ENCODE measurements at places on chromosomes 3 and 15.

DNA sequence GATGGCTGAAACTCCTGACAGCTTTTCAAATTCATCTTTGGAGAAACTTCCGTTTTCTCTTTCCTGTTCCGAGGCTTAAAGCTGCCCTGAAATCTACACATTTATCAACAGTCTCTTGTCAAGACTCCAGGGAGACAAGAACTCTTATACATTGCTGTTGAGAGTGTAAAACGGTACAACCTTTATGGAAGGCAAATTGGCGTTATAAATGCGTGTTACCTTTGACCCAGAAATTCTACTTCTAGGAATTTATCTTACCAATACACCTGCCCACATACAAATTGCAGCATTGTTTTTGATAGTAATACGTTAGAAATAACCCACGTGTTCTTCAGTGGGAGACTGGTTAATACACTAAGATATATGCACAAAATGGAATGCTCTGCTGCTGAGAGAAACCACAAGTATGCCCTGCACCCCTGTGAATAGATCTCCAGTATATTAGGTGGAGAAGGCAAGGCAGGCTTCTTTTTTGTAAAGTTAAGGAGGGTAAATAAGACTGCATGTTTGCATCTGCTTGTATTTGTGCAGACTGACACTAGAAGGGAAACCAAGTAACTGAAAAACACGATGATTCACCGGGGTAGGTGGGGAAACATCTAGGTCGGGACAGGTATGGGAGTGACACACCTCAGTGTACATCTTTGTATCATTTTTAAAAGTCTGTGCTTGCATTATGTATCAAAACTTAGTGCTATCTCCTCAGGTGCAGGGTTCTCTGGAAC is 97.5 kb downstream of the IGF1R start:
- no peak for DNase-seq

GRCh38 chr15:38053205-38053604 is 118.8 kb downstream of the TMCO5A start:
- no peak for DNase-seq

DNA sequence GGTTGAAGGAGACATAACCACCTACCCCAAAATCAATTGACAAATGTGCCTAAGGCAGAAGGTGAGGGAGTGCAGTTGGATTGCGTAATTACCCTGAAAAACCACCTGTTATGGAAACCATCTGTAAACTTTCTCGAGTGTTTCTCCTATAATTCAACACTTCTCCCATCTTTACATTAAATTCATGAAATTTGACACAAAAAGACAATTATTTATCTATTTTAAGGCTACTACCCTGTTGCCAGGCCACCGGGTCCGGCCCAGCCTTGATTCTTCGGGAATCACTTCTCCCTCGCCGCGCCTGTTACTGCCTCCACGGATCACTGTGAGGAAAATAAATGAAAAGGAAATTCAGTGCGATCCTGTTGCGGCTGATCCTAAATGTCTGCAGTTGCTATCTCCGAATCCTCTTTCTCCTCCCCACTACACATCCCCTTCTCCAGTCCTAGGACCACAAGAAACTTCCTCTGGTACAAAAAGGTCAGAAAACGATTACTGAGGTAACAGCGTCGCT is 646 bp downstream of the IQCB1 start:
- peak; percentile 35 for DNase-seq

DNA sequence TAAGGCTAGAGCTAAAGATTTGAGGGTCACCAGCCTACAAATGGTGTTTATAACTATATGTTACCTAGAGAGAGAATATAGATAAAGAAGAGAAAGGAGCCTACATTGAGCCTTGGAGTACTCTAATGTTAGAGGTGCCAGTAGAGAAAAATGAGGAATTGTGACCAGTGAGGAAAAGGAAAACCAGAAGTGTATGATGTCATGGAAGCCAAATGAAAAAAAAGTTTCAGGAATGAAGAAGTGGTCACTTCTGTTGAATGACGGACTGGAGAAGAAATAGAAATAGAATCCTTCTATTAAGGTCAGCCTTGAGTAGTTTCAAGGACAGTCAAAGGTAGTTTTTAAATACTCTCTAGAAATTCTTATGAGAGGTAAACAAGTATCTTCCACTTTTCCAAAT is 51.2 kb upstream of the MLF1 start:
- no peak for DNase-seq

DNA sequence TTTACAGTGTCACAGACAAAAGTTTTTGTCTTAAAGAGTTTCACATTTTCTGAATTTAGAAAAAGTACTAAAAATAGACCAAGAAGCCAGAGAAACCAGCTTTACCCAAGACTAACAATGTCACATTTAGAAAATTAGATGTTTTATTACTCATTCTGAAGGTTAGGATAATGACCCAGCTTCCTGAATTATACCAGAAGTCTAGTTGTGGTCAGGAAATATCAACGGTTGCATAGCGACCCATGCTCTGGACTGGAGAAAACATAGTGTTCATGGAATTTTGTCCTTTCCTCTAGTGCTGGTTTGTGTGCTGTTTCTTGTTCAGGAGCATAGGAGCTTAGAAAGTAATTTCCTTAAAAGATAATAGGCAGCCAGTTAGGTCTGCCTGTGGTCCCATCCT is 59.0 kb downstream of the DPPA2 start:
- DNase-seq: peak; percentile 8

- DNase-seq: no peak
These were observed 242.0 kb upstream of the MRPL3 start for GRCh38 chr3:131744765-131745164.

DNA sequence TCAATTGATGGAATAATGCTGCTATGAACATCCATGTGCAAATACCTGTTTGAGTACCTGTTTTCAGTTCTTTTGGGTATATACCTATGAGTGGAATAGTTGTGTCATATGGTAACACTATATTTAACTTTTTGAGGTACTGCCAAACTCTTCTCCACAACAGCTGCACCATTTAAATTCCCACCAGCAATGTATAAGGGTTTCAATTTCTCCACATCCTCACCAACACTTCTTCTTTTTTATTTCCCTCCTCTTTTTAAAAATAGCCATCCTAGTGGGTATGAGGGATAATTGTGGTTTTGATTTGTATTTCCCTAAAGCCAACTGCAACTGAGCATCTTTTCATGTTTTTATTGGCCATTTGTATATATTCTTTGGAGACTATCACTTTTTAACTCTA is 31.3 kb upstream of the ARHGEF3 start:
- no peak for DNase-seq

DNA sequence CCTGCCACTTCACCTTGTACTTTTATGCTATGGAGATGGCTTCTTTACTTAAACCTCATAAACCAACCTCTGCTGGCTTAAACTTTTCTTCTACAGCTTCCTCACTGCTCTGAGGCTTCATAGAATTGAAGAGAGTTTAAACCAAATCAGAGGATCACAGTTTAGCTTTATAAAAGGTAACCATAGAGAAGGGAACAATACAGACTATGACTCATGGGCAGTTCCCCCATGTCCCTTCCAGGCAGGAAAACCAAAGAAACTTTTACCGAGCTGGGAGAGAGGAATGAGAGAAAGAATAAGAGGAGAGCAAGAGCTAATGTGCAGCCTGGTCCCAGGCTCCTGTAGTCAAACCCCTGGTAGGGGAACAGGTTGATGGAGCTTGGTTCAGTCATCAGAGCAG is 53.9 kb upstream of the NEDD4 start:
- no peak for DNase-seq

GRCh38 chr3:35664460-35664919 is 25.2 kb downstream of the ARPP21 start:
- DNase-seq: peak; percentile 1

GRCh38 chr3:40915346-40915865 is 283.9 kb upstream of the CTNNB1 start:
- DNase-seq: no peak

- DNase-seq: no peak
These were observed 158.8 kb downstream of the SMAD6 start for GRCh38 chr15:66860844-66861243.

- no peak for DNase-seq
These were observed 16.8 kb downstream of the LPP start for GRCh38 chr3:188170461-188171459.

- DNase-seq: no peak
These were observed 898.8 kb downstream of the NTRK3 start for GRCh38 chr15:87357637-87358313.

- DNase-seq: no peak
These were observed 31.3 kb upstream of the BLM start for GRCh38 chr15:90685591-90686434.

DNA sequence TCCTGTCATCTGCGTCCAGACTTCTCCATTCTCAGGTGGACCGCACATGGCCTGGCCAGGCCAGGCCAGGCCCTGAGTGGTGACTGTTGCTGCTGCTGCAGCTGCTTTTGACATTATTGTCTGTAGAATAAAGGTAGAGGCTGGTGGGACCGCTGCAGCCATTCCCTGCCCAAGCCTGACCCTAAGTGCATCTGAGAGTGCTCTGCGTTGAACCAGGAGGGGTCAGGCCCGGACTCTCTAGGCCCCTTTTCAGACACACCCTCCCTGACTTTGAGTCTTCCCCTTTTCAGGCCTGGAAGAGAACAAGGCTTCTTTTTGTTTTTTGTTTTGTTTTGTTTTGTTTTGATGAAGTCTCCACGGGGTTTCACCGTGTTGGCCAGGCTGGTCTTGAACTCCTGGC is 54.6 kb upstream of the FLNB start:
- no peak for DNase-seq

- DNase-seq: no peak
These were observed 414.0 kb upstream of the ZNF717 start for GRCh38 chr3:76199382-76199781.

GRCh38 chr3:39631136-39631535 is 163.7 kb downstream of the MOBP start:
- DNase-seq: peak; percentile 6

GRCh38 chr3:142213298-142213697 is 12.1 kb downstream of the GK5 start:
- no peak for DNase-seq

DNA sequence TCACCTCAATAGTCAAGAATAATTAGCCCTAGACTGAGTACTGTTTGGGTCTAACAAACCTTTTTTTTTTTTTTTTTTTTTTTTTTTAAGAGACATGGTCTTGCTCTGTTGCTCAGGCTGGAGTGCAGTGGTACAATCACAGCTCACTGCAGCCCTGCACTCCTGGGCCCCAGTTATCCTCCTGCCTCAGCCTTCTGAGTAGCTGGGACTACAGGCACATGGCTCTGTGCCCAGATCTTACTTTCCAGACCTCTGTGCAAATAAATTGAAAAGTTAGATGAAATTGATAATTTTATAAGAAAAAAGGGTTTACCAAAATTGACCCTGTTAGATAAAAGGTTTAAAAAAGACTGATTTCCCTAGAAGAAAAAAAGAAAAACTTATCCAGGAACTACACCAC is 79.0 kb downstream of the NR2E3 start:
- DNase-seq: no peak

- no peak for DNase-seq
These were observed 62.3 kb downstream of the FMN1 start for GRCh38 chr15:33132233-33132580.

DNA sequence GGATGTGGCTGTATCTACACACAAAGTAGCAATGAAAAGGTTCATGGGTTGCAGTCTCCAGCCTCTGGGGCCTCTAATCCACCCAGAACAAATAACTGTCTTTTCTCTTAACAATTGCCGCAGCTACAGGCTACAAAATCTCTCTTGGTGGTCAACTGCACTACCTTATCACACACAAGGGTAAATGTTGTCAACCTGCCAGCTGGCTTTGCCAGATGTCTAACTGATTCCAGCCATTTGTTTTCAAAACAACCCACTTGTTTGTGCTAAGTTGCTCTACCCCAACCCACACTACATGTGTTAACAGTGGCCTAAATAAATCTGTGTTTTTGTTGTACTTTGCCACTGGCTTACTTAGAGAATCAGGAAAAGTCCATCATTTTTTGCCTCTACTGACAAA is 447.3 kb downstream of the TAFA4 start:
- no peak for DNase-seq

- DNase-seq: no peak
These were observed 37.3 kb downstream of the CRYGS start for GRCh38 chr3:186506857-186507256.

- no peak for DNase-seq
These were observed 76.7 kb downstream of the ST6GAL1 start for GRCh38 chr3:187006864-187007630.

- no peak for DNase-seq
These were observed 68.0 kb downstream of the DIPK2A start for GRCh38 chr3:144039661-144040060.

- no peak for DNase-seq
These were observed 71.9 kb upstream of the GOLGA8B start for GRCh38 chr15:34655326-34655725.

GRCh38 chr3:77420336-77420735 is 380.4 kb downstream of the ROBO2 start:
- DNase-seq: no peak

- peak; percentile 86 for DNase-seq
These were observed 145.4 kb upstream of the PROK2 start for GRCh38 chr3:71930056-71930991.

DNA sequence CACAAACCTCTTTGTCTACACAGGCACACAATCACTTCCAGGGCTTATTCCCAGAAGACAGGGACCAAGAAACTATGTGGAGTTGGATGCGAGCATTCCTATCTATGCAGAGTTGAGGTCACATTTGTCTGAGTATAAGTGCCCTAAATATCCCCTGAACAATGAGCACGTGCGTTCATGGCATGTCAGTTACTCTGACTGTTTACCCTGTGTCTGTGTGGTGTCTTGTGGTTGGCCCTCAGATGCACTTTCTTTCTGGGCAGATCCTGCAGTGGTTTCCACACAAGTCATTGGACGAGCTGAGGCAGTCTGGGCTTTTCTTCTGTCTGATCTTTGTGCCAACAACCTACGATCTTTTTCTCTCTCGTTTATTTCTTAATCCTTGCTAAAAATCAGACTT is 134.5 kb downstream of the FBN1 start:
- peak; percentile 25 for DNase-seq

Data from GM03348 (cell line).